SK-N-SH treated with all-trans-retinoic acid at 6 μM for 48 hours (cell line): ENCODE measurements at places on chromosomes 1 and 21.
A peak's percentile ranks its signal among the peaks of the same experiment; 100 is the strongest.

DNA sequence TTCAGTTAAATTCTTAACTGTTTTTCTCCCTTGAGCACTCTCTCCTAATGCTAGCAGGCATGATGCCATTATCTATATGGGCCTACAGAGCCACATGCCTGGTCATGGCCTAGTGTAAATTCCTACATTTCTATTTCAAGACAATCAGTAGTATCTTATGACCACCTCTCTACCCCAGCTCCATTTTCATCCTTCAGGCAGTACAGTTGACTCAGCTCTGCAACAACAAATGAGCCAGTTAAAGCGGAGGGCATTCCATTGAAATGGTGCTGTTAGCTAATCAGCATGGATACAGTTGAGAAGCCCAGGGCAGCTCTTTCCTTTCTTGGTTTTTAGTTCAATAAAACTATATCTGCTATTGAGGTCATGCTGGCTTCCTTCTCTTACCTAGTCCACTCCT is 150.0 kb downstream of the PPP1R12B start:
- ATAC-seq: no peak

GRCh38 chr1:167093846-167094516 is at the start of gene STYXL2:
Gene STYXL2 (plus strand): TSS chr1:167094075. CDS start chr1:167094850, 775 bp downstream.
- ATAC-seq: no peak

DNA sequence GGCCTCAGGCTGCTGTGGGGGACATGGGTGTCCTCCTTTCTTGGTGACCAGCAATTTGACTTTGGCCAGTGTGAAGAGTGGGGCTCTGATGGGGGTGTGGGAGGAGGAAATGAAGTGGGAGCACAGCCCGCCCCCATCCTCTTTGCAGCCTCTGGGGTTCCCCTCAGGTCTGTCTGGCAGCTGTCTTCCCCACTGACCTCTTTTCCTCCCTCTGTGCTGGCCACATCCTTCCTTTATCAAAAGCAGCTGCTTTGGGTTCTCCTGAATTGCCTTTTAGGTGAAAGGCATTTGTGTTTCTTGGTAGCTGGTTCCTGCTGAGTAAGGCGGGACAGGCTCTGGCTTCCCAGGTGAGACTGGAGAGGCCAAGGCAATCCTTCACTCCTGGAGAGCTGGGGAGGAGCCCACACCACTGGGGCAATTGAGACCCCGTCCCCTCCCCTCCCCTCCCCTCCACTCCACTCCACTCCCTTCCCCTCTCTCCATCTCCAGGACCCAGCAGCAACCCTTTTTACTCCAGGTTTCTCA is 24.9 kb downstream of the PCAT6 start:
- ATAC-seq: peak; percentile 62

- ATAC-seq: no peak; the same call in 1 of the 3 replicates
Observed at GRCh38 chr21:24183077-24183476, 1424.2 kb downstream of the MRPL39 start.

- ATAC-seq: no peak
Observed at GRCh38 chr1:246184503-246184902, 322.6 kb downstream of the SMYD3 start.
